ENCODE measurements at places on chromosomes 3 and 15. TPM values are rescaled to one million over a fixed set of nuclear protein-coding genes. Genes with fewer than 3 reads are reported as not detected.

Gene NUP210
- total RNA-seq, result not detected

Gene ARHGEF26
- 5.5 TPM for total RNA-seq

Gene NISCH
- total RNA-seq, result 48.1 TPM

Gene IVD
- 38.9 TPM for total RNA-seq

Gene EHHADH
- 3.1 TPM for total RNA-seq

Gene MST1R
- 0.37 TPM for total RNA-seq

Gene SPINT1
- not detected for total RNA-seq

Gene ANKUB1
- total RNA-seq, result not detected

Gene VWA5B2
- not detected for total RNA-seq

Gene IQGAP1
- 287 TPM for total RNA-seq

Gene SAMD7
- total RNA-seq, result not detected

Gene CHST14
- 9.6 TPM for total RNA-seq

Gene LSAMP
- total RNA-seq, result under 0.01 TPM

Gene ACKR2
- 0.20 TPM for total RNA-seq

Gene DAG1
- total RNA-seq, result 48.3 TPM

Gene C2CD4A
- not detected for total RNA-seq

Gene GATA2
- not detected for total RNA-seq

Gene CCR1
- total RNA-seq, result 0.59 TPM

Gene DHX30
- 91.9 TPM for total RNA-seq

Gene IFT122
- 22.4 TPM for total RNA-seq

Gene CORO2B
- 27.6 TPM for total RNA-seq

Gene KCNAB1
- not detected for total RNA-seq

Gene SST
- total RNA-seq, result not detected

Gene SEMA6D
- total RNA-seq, result 0.59 TPM

Gene MASP1
- 7.0 TPM for total RNA-seq

Gene GOLGA6B
- not detected for total RNA-seq

Gene SNRPA1
- 14.7 TPM for total RNA-seq

Gene AHSG
- total RNA-seq, result not detected

Gene PLA1A
- not detected for total RNA-seq

Gene UBA7
- total RNA-seq, result 26.6 TPM

Gene PDIA3
- total RNA-seq, result 125 TPM

Gene ARGFX
- not detected for total RNA-seq

Gene GOLGA6A
- total RNA-seq, result not detected

Gene WDR93
- total RNA-seq, result not detected

Gene PP2D1
- not detected for total RNA-seq

Gene CTXN2
- not detected for total RNA-seq

Gene SPINK8
- not detected for total RNA-seq

Gene TRIM69
- total RNA-seq, result 12.1 TPM

Gene SLC24A5
- total RNA-seq, result not detected

Gene ITPKA
- total RNA-seq, result 1.1 TPM

Gene GNAT1
- total RNA-seq, result not detected

Gene PPP1R14D
- not detected for total RNA-seq

Gene GOLGA6L9
- total RNA-seq, result 0.37 TPM
